ENCODE measurements at places on chromosomes 5 and 9. TPM values are rescaled to one million over a fixed set of nuclear protein-coding genes. Genes with fewer than 3 reads are reported as not detected.

The PCDHA10 gene
- total RNA-seq = 1.4 TPM

The PPP2CA gene
- 53.1 TPM for total RNA-seq

The SPATA31C1 gene
- total RNA-seq = not detected

The MAML1 gene
- 4.7 TPM for total RNA-seq

The PCDHB7 gene
- total RNA-seq = 0.47 TPM

The HK3 gene
- total RNA-seq = 0.23 TPM

The C1QTNF2 gene
- total RNA-seq = 0.35 TPM

The DPYSL3 gene
- 566 TPM for total RNA-seq

The FLT4 gene
- not detected for total RNA-seq
